ENCODE measurements at places on chromosomes 12 and 14. TPM values are rescaled to one million over a fixed set of nuclear protein-coding genes. Genes with fewer than 3 reads are reported as not detected.

The IFI27L2 gene
- 33.9 TPM for total RNA-seq

The DCAF4 gene
- total RNA-seq = 12.7 TPM

The KRT7 gene
- not detected for total RNA-seq

The C12orf60 gene
- 3.7 TPM for total RNA-seq

The DIO3 gene
- 2.1 TPM for total RNA-seq

The KLHDC1 gene
- 19.8 TPM for total RNA-seq

The P2RX2 gene
- total RNA-seq = not detected

The NRIP2 gene
- 0.23 TPM for total RNA-seq

The OR4E2 gene
- not detected for total RNA-seq

The DEGS2 gene
- total RNA-seq = 1.6 TPM

The TIMELESS gene
- total RNA-seq = 7.4 TPM

The TAMALIN gene
- 3.2 TPM for total RNA-seq

The SLC25A21 gene
- total RNA-seq = 2.1 TPM

The ATF7 gene
- total RNA-seq = 8.1 TPM

The TSPAN8 gene
- total RNA-seq = 0.69 TPM

The SIX6 gene
- 0.69 TPM for total RNA-seq

The RSRC2 gene
- 73.6 TPM for total RNA-seq

The OTX2 gene
- 17.1 TPM for total RNA-seq

The TRIP11 gene
- total RNA-seq = 36.2 TPM

The STAC3 gene
- 1.4 TPM for total RNA-seq

The PLEK2 gene
- total RNA-seq = 0.69 TPM

The SLCO1B1 gene
- not detected for total RNA-seq

The NTF3 gene
- total RNA-seq = 6.2 TPM

The TSPAN9 gene
- total RNA-seq = 42.9 TPM

The PPP4R4 gene
- 11.8 TPM for total RNA-seq

The TXNDC16 gene
- 50.5 TPM for total RNA-seq

The TRIM9 gene
- 61.4 TPM for total RNA-seq
